Thoracic aorta (tissue), 2 donors: ENCODE measurements at places on chromosomes 11 and 22. TPM values are rescaled to one million over a fixed set of nuclear protein-coding genes. Genes with fewer than 3 reads are reported as not detected.

DDT gene
- 38.8 TPM for total RNA-seq

KLHL35 gene
- 6.8 TPM for total RNA-seq

GAB2 gene
- total RNA-seq: 91.5 TPM

ROBO3 gene
- 5.5 TPM for total RNA-seq

PRRG4 gene
- total RNA-seq: 5.1 TPM

DPP3 gene
- 20.2 TPM for total RNA-seq

TM7SF2 gene
- 49.0 TPM for total RNA-seq

CAVIN3 gene
- total RNA-seq: 717 TPM

MUC6 gene
- total RNA-seq: 13.1 TPM

TESMIN gene
- not detected for total RNA-seq

SEPTIN3 gene
- total RNA-seq: not detected

C11orf42 gene
- not detected for total RNA-seq

PDHX gene
- total RNA-seq: 27.5 TPM

OR5AP2 gene
- total RNA-seq: not detected

FGF19 gene
- not detected for total RNA-seq

ANKK1 gene
- total RNA-seq: 0.49 TPM

CDHR5 gene
- total RNA-seq: not detected

ARHGAP20 gene
- total RNA-seq: 3.5 TPM

SESN3 gene
- total RNA-seq: 41.3 TPM

PLEKHB1 gene
- 7.3 TPM for total RNA-seq

BIK gene
- total RNA-seq: not detected

ADM2 gene
- 0.14 TPM for total RNA-seq

SHANK2 gene
- total RNA-seq: not detected

PTPRJ gene
- total RNA-seq: 20.9 TPM

BEST1 gene
- total RNA-seq: 8.0 TPM

ENTHD1 gene
- not detected for total RNA-seq

CREB3L1 gene
- total RNA-seq: 3.0 TPM
